ENCODE measurements at places on chromosomes 12 and 14.
A peak's percentile ranks its signal among the peaks of the same experiment; 100 is the strongest.

DNA sequence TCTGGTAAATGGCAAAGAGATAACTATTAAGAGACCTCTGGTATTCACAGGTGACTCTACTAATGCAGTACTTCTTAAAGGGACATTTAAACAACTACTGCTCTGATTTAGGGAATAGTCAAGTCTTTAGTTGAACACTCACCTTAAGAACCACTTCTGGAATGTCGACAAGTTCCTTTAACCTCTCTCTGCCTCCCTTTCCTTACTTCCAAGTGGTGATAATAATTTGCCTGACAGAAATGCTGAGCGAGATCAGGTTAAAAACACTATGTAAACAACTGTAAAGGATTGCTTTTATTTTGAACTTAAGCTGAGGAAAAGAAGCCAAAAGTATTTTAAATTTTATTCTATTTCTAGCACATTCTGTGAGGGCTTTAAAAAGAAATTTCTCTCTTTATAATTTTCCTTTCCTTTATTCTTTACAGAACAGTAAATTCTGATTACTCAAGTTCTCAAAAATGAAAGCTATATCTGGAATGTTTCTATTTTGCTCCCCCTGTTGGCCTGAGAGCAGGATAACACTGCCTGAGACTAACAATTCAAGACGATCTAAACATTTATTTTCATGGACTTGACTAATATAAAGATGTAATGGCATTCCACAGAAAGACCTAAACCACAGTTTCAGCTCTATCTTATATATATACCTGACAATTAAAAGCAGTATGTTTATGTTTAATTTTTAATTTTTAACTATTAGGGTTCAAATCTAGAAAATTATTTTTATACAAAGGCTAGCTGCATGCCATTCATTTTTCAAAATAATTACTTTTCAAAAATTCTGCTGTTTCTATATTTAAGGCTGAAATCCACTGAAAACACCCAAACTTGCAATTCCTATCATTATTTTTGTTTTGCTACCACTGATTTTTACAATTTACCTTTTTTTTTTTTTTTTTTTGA lies 29.2 kb downstream of the ZCCHC8 start:
- DNase-seq: peak; percentile 71

- DNase-seq: no peak
These were observed 53.1 kb upstream of the KCNA1 start for GRCh38 chr12:4856596-4856995.

- DNase-seq: no peak
These were observed 174.7 kb upstream of the HIF1A start for GRCh38 chr14:61520576-61520975.

GRCh38 chr14:89394972-89395371 lies 22.1 kb downstream of the FOXN3 start:
- DNase-seq: no peak

- peak; percentile 29 for DNase-seq
These were observed 6.7 kb upstream of the C12orf50 start for GRCh38 chr12:88035907-88036289.

GRCh38 chr12:278046-278445 lies 15.4 kb upstream of the SLC6A13 start:
- DNase-seq: no peak

GRCh38 chr12:71871116-71871515 lies 31.6 kb downstream of the TBC1D15 start:
- no peak for DNase-seq

DNA sequence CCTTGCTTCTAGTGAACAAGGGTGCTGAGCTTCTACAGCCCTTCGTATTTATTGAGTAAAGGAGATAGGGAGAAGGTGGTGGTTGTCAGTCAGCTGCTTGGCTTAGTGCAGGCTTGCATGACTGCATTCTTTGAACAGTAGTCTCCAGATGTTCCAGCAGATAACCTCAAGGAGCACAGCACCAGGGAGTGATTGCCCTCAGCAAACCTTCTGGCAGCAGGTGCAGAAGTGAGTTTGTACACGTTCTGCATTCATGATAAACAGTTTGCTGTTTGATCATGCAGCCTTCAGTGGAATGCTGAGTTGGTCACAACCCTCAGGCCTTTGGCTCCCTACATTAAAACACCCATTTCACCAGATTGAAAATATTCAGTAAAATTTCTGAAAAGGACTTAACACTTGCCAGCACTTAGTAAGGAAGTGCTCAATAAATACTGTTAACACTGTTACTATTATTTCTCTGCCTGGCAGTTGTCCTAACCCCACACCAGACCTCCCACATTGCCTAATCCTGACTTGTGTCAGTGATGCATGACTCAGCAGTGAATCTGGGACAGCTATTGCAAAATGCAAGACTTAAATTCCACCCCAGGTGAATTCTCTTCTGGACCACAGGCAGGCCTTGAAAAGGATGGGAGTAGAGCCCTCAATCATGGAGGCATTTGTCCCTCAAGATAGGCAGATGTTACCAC lies 18.9 kb upstream of the CARMIL3 start:
- no peak for DNase-seq

GRCh38 chr12:98669751-98670150 lies 24.7 kb downstream of the APAF1 start:
- no peak for DNase-seq

DNA sequence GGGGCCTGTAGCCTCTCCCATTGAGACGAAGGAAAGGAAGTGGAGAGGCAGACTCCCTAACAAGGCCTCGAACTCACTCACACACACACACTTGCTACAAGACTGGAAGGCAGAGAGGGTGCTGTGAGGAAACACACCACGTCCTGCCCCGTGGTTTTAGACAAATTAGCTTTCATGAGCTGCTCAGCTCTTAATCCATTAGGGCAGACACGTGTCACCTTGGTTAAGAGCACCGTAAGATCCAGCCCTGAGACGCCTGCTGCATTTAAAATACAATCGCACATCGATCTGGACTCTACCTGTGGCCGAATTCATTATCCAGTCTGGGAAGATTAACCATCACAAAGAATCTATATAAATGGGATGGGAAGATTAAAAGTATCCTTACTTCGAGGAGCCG lies 72.0 kb downstream of the RIMBP2 start:
- no peak for DNase-seq

- no peak for DNase-seq
These were observed 7.6 kb downstream of the PNP start for GRCh38 chr14:20476776-20477175.

GRCh38 chr12:12719496-12719895 lies 2.3 kb downstream of the CDKN1B start:
- no peak for DNase-seq

DNA sequence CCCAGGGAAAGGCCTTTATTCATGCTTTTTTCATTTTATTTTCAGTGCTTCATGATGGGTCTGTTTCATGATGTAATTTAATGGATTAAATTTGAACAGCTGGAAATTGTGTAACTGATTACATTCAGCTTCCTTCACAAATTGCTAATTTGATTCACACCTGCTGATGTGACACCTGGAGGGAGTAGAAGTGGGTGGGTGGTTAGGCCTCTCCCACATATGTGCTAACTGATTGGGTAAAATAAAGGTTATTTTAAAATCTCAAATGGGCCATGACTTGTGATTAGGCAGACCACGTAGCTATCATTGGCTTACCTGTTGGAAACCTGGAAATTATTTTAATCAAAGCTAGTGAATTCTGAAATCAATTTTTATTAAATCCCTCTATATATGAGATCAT lies 142.1 kb downstream of the GXYLT1 start:
- no peak for DNase-seq

DNA sequence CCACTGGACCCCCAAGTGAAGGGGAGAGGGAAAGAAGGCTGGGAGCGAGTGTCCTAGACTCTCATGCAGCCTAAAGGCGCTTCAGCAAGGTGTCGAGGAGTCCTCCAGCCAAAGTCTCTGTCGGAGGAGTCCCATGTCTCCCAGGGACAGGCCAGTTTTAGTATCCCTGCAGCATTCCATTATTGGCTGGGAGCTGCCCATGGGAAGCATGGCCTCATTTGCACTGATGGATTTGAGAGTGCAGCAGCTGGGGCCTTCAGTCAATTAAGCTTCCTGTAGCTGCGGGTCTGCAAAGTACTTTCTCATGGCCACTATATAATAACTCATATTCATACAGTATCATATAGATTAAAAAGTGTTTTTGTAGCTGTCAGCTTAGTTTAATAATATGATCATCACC lies 12.4 kb upstream of the RPH3A start:
- no peak for DNase-seq

GRCh38 chr12:120649442-120650232 lies 9.2 kb downstream of the CABP1 start:
- DNase-seq: no peak

DNA sequence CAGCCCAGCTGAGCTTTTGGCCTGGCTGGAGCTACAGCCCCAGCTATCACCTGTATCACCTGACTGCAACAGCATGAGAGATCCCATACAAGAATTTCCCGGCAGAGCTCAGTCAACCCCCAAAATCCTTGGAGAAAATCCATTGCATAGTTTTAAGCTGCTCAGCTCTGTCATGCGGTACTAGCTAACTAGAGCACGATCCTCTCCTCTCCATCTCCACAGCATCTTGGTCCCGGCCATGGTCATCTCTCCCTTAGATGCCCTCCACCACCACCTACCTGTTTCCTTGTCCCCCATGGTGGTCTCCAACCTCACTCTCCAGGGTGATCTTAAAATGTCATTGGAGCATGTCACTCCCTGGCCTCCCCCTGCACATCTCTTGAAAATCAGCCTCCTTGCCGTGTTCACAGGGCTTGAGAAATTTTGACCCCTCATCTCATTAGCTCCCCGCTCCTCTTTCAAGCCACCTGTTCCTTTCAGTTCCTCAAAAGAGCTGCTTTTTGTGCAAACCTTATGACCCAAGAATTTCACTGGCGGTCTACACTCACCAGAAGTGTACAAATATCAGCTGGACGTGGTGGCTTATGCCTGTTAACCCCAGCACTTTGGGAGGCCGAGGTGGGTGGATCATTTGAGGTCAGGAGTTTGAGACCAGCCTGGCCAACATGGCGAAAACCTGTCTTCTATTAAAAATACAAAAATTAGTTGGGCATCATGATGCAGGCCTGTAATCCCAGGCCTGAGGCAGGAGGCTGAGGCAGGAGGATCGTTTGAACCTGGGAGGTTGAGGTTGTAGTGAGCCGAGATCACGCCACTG lies 8.1 kb upstream of the CLMN start:
- no peak for DNase-seq

- DNase-seq: no peak
These were observed 29.6 kb upstream of the SLC6A13 start for GRCh38 chr12:292186-292585.

- DNase-seq: peak; percentile 73
These were observed 1.8 kb downstream of the MARCHF9 start for GRCh38 chr12:57756406-57757341.

DNA sequence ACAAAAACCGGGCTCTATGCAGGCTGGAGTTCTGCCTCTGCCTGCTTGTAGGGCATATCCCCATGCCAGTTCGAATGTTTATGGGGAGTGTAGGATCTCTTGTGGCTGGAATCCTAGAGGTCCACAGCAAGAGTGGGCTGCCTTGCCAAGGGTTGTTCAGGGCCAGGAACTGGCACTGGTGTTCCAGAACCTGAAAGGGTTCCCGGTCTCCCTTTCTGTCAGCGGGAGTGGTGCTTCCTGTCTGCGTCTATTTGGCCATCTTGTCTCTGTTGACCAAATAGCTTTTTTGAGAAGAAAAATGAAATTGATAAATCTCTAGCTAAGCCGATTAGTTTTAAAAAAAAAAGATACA lies 17.8 kb downstream of the OLR1 start:
- no peak for DNase-seq

- DNase-seq: peak; percentile 92
These were observed 23.2 kb downstream of the PXN start for GRCh38 chr12:120242275-120242799.

- no peak for DNase-seq
These were observed 15.9 kb downstream of the FAM181A start for GRCh38 chr14:93943052-93943451.

DNA sequence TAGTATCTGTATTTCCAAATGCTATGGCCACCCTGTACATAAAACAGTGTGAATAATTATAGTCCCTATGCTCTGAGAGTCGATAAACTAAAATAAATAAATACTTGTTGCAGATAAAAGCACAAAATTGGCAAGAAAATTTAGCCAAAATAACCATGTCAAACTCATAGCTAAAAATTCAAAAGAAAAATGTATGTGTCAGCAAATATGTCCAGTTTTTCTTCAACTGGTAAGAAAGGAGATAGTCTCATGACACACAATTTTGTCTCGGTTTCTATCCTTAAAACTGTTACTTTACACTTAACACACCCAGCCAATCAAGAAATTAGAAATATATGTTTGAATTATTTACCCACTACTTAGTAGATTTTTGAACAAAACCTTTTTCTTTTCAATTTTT lies 145.6 kb upstream of the FSCB start:
- DNase-seq: no peak

- DNase-seq: no peak
These were observed 13.6 kb downstream of the TULP3 start for GRCh38 chr12:2904260-2904659.

GRCh38 chr14:99138999-99139865 lies 132.8 kb downstream of the BCL11B start:
- DNase-seq: no peak

GRCh38 chr14:41973178-41973577 lies 366.5 kb downstream of the LRFN5 start:
- no peak for DNase-seq

GRCh38 chr14:72706485-72706884 lies 187.4 kb downstream of the DPF3 start:
- DNase-seq: no peak

- no peak for DNase-seq
These were observed 6.0 kb downstream of the MTERF2 start for GRCh38 chr12:106980944-106981343.

- DNase-seq: no peak
These were observed 27.6 kb upstream of the ISM2 start for GRCh38 chr14:77526266-77526665.

DNA sequence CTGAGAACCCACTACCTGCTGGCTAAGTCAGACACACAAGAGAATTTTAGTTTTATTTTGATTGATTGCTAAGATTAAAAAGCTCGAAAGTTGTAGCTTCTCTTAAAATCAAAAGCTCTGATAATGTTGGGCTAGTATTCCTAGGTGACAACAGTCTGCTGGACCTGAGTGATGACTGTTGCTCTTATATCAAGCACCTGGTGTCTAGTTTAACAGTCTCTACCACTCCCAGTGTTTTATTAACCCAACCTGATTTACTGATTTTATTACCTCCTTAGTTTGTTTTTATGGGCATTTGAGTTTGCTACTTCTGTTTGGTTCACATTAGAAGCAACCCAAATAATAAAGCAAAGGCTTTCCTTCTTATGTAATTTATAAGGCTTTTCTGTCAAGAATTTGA lies 41.8 kb downstream of the ATP6V1D start:
- no peak for DNase-seq

DNA sequence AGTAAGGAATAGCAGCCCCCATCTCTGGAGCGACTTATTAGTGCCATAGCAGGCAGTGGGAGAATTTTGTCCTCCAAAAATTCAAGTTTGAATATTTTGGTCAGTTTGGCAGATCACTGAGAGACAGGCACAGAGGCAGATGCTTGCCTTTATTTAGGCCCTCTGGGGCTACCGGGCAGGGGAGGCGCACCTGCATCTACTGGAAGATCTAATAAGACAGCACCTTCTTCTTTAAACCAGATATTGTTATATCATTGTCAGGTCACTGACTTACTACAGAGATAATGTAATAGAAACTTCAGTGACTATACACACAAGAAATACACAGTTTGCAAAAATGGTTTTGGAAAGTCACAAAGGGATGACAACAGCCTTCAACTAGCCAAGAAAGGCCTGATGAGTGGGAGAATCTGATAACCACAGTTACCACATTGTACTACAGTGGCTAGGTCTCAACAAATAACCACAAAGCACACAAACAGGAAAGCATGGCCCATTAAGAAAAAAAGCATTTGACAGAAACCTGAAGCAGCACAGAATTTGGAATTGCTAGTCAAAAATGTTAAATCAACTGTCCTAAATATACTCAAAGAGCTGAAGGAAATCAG lies 56.8 kb downstream of the CDK17 start:
- no peak for DNase-seq

Data from K562 (cell line).